Activated CD8-positive, alpha-beta memory T cell treated with anti-CD3 and anti-CD28 coated beads for 1 hour (primary cell): ENCODE measurements at places on chromosomes 12 and 14.

- DNase-seq, result no peak
Measured at GRCh38 chr12:131946757-131947156, 3.0 kb upstream of the EP400 start.

GRCh38 chr12:66228462-66228861 is 39.4 kb downstream of the IRAK3 start:
- no peak for DNase-seq

DNA sequence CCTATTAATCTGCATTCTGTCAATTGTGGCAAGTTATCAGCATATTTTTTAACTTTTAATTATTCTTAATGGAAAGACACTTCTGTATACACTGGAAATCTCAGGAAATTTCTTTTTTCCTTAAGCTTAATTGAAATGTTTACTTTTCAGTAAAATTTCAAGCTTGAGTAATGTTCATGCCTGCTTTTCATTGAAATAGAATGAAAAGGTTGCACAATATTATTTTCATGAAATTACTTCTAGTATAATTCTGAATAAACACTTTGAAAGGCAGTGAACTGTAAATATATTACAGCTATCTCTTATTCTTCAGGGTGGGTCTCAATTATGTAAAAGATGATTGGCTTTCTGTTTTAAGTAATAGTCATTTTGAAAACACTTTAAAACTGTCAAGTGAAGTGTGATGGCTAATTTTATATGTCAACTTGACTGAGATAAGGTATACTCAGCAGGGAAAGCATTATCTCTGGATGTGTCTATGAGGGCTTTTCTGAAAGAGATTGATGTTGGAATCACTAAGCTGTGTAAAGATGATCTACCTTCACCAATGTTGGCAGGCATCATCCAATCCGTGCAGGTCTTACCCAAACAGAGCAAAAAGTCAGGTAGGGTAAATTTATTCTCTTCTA is 29.9 kb downstream of the CLEC2D start:
- DNase-seq, result no peak

- DNase-seq, result no peak
Measured at GRCh38 chr14:72744416-72745120, 149.3 kb downstream of the DPF3 start.

- DNase-seq, result no peak
Measured at GRCh38 chr14:101123618-101124510, 220.3 kb upstream of the RTL1 start.

DNA sequence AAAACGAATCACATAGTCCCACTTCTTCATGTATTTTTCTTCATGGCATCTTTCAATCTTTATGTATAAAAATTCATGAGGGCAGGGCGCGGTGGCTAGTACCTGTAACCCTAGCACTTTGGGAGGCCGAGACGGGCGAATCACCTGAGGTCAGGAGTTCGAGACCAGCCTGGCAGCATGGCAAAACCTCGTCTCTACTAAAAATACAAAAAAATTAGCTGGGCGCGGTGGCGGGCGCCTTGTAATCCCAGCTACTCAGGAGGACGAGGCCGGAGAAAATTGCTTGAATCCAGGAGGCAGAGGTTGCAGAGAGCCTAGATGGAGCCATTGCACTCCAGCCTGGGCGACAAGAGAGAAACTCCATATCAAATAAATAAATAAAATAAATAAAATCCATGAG is 2.5 kb upstream of the GABARAPL1 start:
- DNase-seq, result no peak

DNA sequence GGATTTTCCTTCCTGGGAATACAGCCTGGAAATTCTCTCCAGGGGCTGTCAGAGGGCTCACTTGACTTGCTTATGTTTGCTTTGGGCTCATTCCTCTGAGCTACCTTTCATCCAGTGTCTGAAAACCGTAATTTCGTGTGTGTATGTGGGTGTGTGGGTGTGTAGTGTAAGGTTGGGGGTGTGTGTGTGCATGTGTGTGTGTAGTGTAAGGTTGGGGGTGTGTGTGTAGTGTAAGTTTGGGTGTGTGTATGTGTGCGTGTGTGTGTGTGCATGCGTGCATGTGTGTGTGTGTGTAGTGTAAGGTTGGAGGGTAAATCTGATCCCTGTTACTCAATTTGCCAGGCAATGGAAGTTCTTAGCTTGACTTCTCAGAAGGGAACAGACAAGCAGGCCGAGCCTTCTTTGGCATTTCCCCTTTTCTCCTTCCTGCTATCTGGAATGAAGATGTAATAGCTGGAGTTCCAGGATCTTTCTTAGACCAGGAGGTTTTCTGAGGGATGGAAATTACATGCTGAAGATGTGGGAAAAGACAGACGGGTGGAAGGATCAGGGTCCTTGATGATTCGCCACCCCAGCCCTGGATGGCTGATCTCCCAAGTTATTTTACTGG is 15.5 kb upstream of the BEGAIN start:
- no peak for DNase-seq

- no peak for DNase-seq
Measured at GRCh38 chr12:51246254-51246853, 7.7 kb downstream of the DAZAP2 start.

GRCh38 chr12:120666571-120667390 is 20.2 kb upstream of the MLEC start:
- no peak for DNase-seq

- DNase-seq, result no peak
Measured at GRCh38 chr12:110467847-110468213, 227 bp downstream of the GPN3 start.

DNA sequence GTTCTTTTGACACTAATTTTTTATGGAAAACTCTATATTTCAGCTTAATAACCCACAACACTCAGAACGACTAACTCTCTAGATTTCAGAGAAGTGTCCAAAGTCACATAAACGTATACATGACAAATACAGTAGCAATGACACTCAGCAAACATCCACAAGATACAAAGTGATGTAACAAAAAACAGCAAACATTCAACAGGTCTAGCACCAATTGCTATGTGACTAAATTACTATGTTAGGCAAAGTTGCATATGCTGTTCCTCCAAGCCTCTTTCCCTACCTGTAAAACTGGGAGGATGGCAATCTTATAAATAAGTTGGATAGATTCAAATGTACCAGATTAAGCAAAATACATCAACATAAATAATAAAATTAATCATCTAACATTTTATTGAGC is 1.7 kb downstream of the RECQL start:
- DNase-seq, result no peak

- no peak for DNase-seq
Measured at GRCh38 chr12:47822401-47822800, 2.7 kb upstream of the HDAC7 start.

GRCh38 chr14:23646648-23647549 is 10.7 kb downstream of the DHRS2 start:
- DNase-seq, result no peak

DNA sequence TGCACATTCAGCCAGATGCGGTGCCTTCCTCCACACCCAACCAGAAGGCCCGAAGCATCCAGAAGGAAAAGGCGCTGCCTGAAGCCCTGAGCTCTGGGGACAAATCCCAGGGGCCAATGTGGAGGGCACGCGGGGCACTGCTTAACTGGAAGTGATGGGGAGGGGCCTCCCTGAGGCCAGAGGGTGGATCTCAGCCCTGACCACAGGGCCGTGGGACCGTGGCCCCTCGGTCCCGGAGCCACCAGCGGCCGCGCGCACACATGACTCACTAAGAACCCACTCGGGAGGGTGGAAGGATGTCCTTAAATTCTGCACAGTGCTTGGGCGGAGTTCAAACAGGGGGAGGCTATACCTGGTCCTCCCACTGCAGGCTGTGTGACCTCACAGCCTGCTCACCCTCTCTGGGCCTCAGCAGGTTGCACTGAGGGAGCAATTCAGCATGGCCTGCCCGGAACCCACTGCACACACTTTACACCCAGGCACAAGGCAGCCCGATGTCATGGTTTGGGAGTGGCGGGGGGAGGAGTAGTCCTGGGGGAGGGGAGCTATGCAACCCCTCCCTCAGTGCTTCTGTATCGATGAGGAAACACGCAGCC is 89.5 kb downstream of the RFLNA start:
- DNase-seq, result no peak

GRCh38 chr12:84767079-84767478 is 145.5 kb downstream of the SLC6A15 start:
- no peak for DNase-seq

- no peak for DNase-seq
Measured at GRCh38 chr12:12736759-12737676, 19.9 kb downstream of the CDKN1B start.

DNA sequence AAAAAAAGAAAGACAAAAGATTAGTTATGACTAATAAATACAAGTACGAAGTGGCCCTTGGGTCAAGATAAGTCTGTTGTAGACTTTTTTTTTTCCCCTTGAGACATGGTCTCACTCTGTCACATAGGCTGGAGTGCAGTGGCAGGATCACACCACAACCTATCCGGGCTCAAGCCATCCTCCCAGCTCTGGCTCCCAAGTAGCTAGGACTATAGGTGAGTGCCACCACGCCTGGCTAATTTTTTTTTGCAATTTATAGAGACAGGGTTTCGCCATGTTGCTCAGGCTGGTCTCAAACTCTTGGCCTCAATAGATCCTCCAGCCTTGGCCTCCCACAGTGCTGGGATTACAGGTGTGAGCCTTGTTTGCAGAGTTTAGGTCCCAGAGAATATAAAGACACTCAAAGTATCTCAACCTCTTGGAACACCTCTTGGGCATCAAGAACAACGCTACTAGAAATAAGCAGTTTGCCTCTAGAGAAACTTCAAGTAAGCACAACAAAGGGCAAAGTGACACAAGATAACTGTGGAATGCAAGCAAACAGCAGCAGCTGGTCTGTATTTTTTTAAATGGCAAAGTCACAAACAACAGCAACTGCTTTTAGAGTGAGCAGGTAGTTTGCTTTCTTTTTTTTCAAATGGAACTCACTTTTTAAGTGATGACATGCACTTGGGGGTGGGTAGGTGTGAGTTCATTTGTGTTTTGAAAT is 3.9 kb upstream of the MDM2 start:
- DNase-seq, result no peak

DNA sequence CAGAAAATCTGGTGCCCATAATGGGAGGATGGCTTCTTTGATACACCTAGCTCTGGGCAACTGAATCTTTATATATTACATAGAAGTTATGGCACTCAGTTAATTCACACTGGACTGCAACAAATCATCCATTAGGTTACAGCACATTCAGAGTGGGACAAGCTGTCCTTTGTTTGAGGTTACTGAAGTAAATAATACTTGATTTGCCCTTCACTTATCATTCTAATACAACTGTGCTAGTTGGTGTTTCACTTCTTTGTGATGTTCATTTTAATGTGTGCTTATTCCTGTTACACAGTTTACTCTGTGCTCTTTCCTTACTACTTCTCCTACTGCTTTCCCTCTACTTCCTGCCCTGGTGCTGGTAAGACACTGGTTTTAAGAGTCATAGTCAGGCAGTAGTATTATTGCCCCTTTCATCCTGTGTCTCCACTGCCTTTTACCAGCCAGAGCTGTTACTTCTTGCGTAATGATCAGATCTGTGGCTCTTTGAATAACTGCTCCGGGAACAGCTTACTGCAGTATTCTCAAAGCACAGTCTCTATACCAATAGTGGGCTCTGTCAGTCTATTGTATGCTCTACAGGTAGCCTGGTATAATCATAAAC is 36.4 kb upstream of the GXYLT1 start:
- no peak for DNase-seq

DNA sequence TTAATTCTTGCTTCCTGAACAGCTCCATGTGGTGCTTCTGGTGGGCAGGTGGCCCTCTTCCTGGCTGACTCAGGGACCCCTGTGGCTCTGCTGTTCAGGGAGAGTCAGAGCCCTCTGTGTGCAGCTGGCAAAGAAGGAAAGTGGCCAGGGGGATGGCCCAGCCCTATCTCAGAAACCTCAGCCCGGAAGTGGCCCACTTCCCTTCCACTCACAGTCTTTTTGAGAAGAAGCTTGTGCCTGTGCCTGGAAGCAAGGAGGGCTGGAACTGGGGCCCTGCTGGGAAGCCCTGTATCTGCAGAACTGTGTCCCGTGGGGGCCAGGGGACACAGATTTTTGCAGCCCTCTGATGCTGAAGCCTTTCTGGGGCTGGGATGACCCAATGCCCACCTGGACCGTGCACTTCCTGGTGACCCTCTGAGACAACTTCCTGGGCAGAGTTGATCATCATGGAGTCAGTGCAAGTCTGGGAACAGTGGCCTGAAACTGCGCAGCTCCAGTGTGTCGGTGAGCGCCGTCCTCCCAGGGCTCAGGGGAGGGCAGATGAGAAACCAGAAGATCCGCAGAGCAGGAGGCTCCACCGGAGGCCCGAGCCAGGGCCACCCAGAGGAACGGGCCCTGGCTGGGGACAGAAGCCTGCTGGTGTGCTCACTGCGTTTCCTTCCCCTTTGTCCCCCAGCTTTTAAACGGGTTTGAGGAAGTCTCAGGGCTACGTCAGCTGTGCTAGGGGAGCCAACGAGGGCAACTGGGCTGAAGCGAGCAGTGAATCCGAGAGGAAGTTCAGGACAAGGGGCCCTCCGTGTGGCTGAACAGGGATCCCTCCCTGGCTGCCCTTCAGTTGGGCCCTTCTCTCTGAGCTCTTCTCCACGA is 217.4 kb upstream of the RTL1 start:
- no peak for DNase-seq

DNA sequence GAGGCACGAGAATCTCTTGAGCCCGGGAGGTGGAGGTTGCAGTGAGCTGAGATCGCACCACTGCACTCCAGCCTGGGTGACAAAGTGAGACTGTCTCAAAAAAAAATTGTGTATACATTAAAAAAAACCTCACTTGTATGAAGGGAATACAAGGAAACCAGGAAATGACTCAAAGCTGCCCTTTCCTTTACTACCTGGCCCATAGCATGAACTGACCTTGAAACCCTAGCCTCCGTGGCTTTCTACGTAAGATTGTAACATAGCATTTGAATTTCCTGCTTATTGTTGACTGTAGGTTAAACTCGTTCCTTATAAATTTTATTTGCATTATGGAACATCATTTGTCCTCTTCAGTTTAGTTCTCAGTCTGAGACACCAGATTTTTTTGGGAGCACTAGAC is 9.1 kb upstream of the DDX47 start:
- DNase-seq, result no peak

- no peak for DNase-seq
Measured at GRCh38 chr12:46717868-46718267, 107.9 kb downstream of the SLC38A4 start.

DNA sequence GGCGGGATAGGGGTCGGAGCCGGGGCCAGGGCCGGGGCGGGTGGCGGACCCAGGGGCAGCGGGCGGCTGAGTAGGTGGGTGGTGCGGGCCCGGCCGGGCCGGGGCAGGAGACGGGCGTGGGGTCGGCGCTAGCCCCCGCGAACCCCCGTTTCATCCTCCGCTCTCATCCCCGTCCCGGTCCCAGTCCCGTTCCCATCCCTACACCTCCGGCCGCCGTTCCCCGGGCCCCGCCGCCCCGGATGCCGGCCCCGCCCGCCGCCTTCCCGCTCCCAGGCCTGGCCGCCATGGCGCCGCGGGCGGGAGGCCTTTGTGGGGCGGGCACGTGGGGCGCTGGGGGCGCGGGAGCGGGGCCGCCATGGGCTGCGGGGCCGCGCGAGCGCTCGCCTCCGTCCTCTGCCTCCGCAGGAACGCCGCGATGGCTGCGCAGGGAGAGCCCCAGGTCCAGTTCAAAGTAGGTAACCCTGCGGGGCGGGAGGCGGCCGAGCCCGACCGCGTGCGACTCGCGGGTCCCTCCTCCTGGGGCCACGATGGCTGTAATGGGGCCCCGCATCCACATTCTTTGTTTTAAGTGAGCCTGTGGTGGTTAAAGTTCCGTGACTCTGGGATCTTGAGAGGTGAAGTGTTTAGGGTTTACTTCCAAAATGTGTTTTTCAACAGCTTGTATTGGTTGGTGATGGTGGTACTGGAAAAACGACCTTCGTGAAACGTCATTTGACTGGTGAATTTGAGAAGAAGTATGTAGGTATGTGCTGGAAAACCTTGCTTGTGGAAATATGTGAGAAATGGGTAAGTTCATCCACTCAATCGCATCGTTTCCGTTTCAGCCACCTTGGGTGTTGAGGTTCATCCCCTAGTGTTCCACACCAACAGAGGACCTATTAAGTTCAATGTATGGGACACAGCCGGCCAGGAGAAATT is 572 bp downstream of the RAN start:
- no peak for DNase-seq
